GM23338 (cell line): ENCODE measurements at places on chromosomes 16 and 17.
A peak's percentile ranks its signal among the peaks of the same experiment; 100 is the strongest.

GRCh38 chr17:72903522-72903921, 189.0 kb downstream of the SLC39A11 start:
- no peak for DNase-seq
- H3K4me3 ChIP-seq = no peak overlapping the region
- no peaks in the 10 kb centered on the region for H3K4me1 ChIP-seq
- no peak overlapping the region for H3K27ac ChIP-seq
- H3K27me3 ChIP-seq = no peaks in the 10 kb centered on the region
- H3K36me3 ChIP-seq = no peaks in the 10 kb centered on the region

GRCh38 chr17:30376621-30377452, 1.9 kb upstream of the CPD start:
- DNase-seq = no peak
- H3K4me1 ChIP-seq = peaks cover 40% of the 10 kb centered on the region
- H3K27me3 ChIP-seq = peaks cover 48% of the 10 kb centered on the region
- no peak overlapping the region for H3K4me3 ChIP-seq
- no peaks in the 10 kb centered on the region for H3K36me3 ChIP-seq
- H3K27ac ChIP-seq = no peak overlapping the region

DNA sequence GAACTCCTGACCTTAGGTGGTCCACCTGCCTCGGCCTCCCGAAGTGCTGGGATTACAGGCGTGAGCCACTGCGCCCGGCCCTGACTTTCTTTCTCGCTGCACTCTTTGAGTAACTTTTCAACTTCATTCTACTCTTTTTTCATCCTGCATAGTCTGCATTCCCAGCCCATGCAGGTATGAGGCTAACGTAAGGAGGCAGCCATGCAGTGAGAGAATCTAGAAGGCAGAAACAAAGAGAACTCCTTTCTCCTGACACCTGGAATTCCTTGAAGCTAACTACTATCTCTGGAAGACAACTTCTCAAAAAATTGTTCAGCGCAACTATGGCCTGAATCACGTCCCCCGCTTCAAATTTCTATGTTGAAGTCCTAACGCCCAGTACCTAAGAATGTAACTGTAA, 152.0 kb downstream of the SLC39A11 start:
- H3K36me3 ChIP-seq = no peaks in the 10 kb centered on the region
- H3K27me3 ChIP-seq = no peaks in the 10 kb centered on the region
- no peak overlapping the region for H3K4me3 ChIP-seq
- peaks cover 14% of the 10 kb centered on the region for H3K4me1 ChIP-seq
- DNase-seq = peak; percentile 28

DNA sequence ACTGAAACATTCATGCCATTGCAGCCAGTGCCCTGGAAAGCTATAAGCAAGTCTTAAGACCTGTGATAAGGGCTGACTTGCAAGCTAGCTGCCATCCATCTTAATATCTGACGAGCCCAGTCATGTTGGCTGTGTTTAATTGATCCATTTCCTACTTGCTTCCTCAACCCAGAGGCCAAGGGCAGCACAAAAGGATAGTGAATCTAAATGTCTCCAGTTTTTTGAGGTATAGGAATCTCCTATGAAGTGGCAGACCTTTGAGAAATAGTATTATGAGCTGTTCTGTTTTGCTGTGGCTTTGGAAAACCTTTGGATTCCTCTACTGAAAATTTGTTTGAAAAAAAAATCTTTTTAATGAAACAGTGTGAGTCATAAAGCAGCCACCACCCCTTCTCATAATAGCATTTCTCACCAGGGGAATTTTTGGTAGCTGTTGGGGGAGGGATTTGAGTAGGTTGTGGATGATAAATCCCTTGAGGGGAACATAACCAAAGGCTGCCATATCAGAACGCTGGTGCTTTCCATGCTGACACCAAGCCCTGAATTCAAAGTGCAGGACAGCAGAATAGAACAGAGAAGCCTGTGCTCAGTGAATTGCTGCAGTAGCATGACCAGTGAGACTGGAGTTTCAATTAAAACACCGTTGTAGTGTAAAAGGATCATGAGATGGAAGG, 12.9 kb downstream of the ZNRF1 start:
- H3K4me3 ChIP-seq = no peak overlapping the region
- no peaks in the 10 kb centered on the region for H3K36me3 ChIP-seq
- H3K27me3 ChIP-seq = no peaks in the 10 kb centered on the region
- peak overlapping the region; percentile 51; the same call in 1 of the 2 replicates for H3K27ac ChIP-seq
- peaks cover 19% of the 10 kb centered on the region for H3K4me1 ChIP-seq

- H3K4me1 ChIP-seq = no peaks in the 10 kb centered on the region
- H3K36me3 ChIP-seq = no peaks in the 10 kb centered on the region
- no peak for DNase-seq
- no peak overlapping the region for H3K27ac ChIP-seq
- H3K4me3 ChIP-seq = no peak overlapping the region
Observed at GRCh38 chr16:27174798-27175197, 28.5 kb upstream of the KDM8 start.

- 0 out of 2 replicates have a peak, but pooled peaks cover 3% of the 10 kb centered on the region for H3K4me1 ChIP-seq
- no peaks in the 10 kb centered on the region for H3K36me3 ChIP-seq
- no peaks in the 10 kb centered on the region for H3K27me3 ChIP-seq
- H3K27ac ChIP-seq = no peak overlapping the region
- DNase-seq = peak; percentile 53
Observed at GRCh38 chr17:34852614-34853013, 108.6 kb downstream of the CCT6B start.

- H3K27me3 ChIP-seq = no peaks in the 10 kb centered on the region
- no peaks in the 10 kb centered on the region for H3K36me3 ChIP-seq
- no peak overlapping the region for H3K4me3 ChIP-seq
Observed at GRCh38 chr16:49744244-49745220, 111.4 kb downstream of the ZNF423 start.

DNA sequence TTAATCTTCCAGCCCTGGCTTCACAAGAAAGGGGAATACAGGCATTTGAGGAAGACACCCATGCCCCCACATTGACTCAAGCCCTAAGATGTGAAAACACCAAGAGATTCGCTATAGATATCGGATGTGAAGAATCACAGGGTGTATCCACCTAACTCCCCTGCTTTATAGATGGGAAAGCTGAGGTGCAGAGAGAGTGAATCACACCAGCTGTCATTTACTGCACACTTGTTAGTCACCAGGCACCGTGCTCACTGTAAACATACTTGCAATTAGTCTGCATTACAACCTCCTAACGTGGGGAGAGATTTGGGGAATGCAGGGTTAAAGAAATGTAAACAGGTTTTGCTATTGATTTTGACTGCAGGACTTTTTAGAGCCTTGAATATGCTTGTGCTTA, 325.5 kb downstream of the C16orf95 start:
- H3K27ac ChIP-seq = no peak overlapping the region
- no peaks in the 10 kb centered on the region for H3K4me1 ChIP-seq
- no peak for DNase-seq
- H3K27me3 ChIP-seq = no peaks in the 10 kb centered on the region
- H3K36me3 ChIP-seq = no peaks in the 10 kb centered on the region

GRCh38 chr17:15117239-15117638, 147.9 kb downstream of the PMP22 start:
- H3K4me1 ChIP-seq = peaks cover 4% of the 10 kb centered on the region; the same call in 1 of the 2 replicates
- no peaks in the 10 kb centered on the region for H3K36me3 ChIP-seq
- no peak overlapping the region for H3K27ac ChIP-seq
- no peak for DNase-seq

DNA sequence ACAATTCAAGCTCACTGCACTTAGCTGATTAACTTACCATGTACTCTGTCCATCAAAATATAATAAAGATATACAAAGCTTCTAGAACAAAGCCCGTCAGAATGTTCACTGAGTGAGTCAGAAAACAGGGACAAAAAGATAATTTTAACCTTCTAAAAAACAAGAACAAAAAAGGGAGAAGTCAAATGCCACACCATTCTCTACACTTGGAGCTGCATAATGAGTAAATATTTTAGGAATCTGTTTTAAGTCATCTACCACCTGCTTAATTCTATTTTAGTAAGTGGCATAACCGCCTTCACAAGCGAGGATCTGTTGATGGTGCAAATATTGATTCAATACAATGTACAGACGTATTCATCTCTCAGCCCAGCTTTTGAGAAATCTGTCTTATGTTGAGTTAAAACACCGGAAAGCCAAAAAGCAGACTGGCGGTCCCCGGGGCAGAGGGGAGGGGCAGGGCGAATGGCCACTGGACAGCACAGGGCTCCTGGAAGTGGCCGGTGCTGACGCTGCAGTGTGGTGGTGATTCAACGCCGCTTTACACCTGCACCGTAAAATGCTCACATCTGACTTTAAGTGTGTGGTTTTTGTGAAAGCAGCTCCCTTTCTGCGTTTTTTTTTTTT, 20.1 kb downstream of the RAB40B start:
- no peak overlapping the region for H3K27ac ChIP-seq
- DNase-seq = no peak
- H3K4me1 ChIP-seq = no peaks in the 10 kb centered on the region
- H3K4me3 ChIP-seq = no peak overlapping the region

GRCh38 chr16:77721752-77722308, 484 bp upstream of the NUDT7 start:
- H3K27ac ChIP-seq = peak overlapping the region; percentile 14; the same call in 1 of the 2 replicates
- no peaks in the 10 kb centered on the region for H3K27me3 ChIP-seq
- H3K4me3 ChIP-seq = no peak overlapping the region
- no peaks in the 10 kb centered on the region for H3K36me3 ChIP-seq
- DNase-seq = no peak

DNA sequence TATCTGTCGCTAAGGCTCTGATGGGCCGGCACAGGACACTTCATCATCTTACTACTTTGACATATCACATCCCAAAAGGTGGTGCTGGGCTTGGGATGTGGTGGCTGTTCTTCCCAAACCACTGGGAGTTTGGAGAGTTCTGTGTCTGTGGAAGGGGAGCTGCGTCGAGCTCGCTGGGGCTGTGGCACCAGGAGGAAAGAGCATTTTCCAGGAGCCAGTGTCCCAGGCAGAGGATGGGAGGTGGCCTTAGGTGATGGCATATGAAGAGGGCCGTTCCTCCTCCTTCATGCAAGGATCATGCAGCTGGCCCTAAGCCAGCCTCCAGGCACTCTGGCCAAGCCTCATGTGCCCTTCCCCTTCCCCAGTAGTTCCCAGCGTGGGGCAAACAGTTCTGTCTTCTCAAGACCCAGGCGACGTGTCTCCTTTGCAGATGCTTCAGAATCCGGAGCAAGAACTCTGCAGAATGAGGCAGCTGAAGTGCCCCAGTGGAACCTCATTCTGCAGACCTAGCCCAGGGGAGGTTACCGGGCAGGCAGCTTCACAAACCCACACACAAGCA, 89.4 kb upstream of the TNRC6C start:
- H3K4me1 ChIP-seq = no peaks in the 10 kb centered on the region
- no peak overlapping the region for H3K4me3 ChIP-seq
- H3K27me3 ChIP-seq = no peaks in the 10 kb centered on the region

- no peak for DNase-seq
- H3K4me1 ChIP-seq = no peaks in the 10 kb centered on the region
- H3K4me3 ChIP-seq = no peak overlapping the region
- H3K27ac ChIP-seq = no peak overlapping the region
Observed at GRCh38 chr16:16096858-16097213, 126.5 kb downstream of the ABCC6 start.

GRCh38 chr16:82945420-82946101, 318.8 kb downstream of the CDH13 start:
- H3K27me3 ChIP-seq = no peaks in the 10 kb centered on the region
- no peak overlapping the region for H3K4me3 ChIP-seq
- DNase-seq = no peak
- no peaks in the 10 kb centered on the region for H3K36me3 ChIP-seq

DNA sequence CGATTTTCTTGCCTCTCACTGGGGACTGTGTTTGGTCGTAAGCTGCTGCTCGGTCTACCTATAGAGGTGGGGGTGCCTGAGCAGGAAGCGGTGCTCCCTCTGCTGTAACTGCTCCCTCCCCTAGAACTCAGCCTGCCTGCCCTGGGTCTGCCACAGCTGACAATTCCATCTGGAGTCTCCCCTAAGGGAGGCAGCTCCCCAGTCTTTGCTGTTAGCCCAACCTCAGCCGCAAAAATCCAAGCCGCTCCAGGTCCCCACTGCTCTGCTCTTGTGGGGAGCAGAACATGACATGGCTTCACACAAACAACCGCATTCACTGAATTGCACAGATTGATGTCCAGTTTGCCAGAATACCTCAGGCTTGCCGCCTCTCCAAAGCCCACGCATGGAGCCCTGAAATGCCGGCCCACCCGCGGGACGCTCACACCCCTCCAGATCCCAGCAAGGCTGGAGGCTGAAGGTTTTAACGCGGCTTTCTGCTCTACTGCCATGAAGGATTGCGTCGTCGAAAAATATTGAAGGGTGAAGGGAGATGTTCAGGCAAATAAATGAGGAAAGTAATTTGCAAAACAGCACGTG, 221.5 kb upstream of the FOXF1 start:
- H3K36me3 ChIP-seq = no peaks in the 10 kb centered on the region
- peak overlapping the region; percentile 87 for H3K4me3 ChIP-seq
- H3K27ac ChIP-seq = no peak overlapping the region
- H3K4me1 ChIP-seq = peaks cover 56% of the 10 kb centered on the region
- peaks cover 84% of the 10 kb centered on the region for H3K27me3 ChIP-seq
- DNase-seq = peak; percentile 60

DNA sequence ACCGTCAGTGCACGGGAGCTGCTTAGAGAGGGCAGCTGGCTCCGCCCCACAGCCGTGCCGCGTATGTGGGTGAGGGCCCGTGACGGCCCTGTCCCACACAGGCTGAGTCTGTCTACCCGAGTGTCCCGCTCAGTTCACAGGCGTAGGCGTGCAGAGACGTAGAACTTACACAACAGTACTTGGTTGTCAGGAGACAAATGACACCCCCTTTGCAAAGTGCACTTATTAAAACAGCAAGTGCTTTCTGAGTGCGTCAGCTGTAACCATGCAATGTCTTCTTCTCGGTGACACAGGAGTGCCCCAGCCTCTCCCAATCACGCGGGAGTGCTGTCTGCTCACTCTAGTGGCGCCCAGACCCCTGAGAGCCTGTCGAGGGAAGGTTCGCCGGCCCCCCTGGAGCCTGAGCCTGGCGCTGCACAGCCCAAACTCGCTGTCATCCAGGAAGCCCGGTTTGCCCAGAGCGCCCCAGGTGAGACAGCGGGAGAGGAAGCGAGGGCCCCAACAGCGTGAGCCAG, 64.2 kb downstream of the FOXK2 start:
- no peak overlapping the region for H3K27ac ChIP-seq
- H3K4me3 ChIP-seq = no peak overlapping the region
- H3K36me3 ChIP-seq = peaks cover 18% of the 10 kb centered on the region
- H3K4me1 ChIP-seq = no peaks in the 10 kb centered on the region
